ENCODE measurements at places on chromosomes 2 and 18.

DNA sequence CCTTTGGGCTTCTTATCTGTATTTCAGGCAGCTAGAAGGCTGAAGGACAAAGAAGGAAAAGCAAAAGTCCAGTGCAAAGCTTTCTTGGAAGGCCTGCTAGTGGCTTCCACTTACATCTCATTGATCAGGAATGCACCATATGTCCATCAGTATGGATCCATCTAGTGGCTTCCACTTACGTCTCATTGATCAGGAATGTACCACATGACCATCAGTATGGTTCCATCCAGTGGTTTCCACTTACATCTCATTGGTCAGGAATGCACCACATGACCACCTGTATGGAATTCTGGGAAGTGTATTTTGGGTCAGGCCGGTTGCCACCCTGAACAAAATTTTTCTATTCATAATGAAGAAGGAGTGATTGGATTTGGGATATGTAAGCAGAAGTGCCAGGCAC is 70.6 kb downstream of the LYPD6 start:
- DNase-seq = no peak

DNA sequence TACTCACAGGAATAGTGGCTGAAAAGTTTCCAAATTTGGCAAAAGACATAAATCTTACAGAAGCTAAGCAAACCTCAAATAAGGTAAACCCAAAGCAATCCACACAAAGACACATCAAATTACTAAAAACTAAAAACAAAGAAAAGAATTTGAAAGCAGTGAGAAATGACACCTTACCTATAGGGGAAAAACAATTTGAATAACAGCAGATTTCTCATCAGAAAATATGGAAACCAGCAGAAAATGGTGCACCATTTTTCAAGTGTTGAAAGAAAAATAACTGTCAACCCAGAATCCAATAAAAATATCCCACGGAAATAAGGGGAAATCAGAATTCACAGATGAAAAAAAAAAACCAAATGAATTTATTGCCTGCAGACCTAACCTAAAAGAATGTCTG is 138.6 kb downstream of the PIGN start:
- no peak for DNase-seq

- no peak for DNase-seq
Observed at GRCh38 chr2:69237070-69237670, 149.9 kb downstream of the GFPT1 start.

DNA sequence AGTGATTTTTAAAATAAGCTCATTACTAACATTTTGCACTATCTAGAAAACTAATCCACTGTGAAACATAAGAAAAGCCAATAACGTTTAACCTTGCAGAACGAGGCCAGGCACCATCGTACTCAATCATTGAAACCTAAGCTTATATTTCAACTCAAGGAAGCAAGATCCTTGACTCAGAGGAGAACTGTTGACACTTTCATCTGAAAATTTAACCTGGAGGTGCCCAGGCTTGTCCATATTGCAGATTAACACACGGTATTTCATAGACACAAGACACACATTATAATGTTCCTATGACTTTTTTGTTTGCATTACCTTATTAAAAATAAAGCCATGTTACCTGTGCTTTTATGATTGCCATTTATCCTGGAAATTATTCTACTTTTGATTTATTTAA is 89.6 kb downstream of the ZNF385B start:
- DNase-seq = no peak

- DNase-seq = no peak
Observed at GRCh38 chr2:238483656-238484055, 56.9 kb downstream of the ASB1 start.

DNA sequence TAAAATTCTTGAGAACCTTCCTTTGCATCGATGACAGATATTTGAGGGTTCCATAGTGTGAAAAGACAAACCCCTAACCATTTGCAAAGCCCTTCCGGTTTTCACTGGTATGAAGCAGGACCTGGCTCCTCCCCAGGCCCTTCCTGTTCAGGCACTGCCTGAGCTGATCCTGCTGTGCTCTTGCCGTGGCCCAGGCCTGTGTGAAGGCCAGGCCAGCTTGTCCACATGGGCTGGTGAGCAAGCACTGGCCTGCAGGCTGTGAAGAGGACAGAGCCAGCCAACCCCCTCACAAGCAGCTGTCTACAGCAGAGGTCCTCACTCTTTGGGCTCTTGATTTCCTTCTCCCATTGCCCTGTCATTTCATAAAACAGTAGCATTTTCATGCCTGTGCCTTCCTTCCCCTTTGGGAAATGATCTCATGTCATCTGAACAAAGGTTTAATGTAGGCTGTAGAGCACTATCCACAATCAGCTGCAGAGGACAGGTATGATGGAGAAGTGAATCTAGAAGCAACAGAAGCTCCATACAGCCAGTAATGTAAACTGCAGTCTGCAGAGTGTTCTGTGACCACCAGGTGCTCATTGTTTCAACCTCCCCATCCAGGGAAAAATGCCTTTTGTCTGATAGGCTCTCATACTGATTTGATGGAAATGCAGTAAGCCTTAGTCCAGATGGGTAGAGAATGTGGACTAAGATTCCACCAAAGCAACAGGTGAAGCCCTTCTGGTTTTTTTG is 19.8 kb downstream of the MPHOSPH10 start:
- no peak for DNase-seq

- DNase-seq = no peak
Observed at GRCh38 chr2:120995656-120996190, 260.1 kb downstream of the GLI2 start.

DNA sequence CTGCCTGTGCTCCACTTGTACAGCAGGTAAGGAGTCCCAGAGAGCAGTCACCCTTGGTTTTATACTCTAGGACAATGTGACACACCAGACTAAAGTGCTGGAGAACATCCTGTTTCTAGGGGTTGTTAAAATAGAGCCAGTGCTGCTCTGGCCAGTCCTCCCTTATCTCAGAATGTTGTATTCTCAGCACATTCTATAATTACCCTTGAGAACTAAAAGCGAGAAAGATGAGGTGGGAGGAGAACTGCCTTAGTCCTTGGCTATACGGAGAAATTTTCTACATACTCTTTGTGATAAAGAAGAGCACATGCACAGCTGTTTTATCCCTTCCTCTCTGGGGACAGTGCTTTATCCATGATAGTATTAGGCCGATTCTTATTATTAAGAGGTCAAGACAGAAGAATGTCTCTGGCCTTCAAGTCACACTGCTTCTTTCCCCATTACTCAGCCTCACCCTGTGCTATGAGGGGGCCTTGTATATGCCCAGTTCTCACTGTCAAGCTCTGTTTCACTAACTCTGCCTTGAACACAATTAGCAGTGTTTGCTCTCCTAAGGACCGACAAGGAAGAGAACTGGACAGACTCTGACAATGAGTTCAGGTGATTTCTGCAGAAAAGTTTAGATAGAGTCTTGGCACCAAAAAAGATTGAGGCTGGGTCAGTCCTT is 385.8 kb downstream of the TRIB2 start:
- DNase-seq = no peak

DNA sequence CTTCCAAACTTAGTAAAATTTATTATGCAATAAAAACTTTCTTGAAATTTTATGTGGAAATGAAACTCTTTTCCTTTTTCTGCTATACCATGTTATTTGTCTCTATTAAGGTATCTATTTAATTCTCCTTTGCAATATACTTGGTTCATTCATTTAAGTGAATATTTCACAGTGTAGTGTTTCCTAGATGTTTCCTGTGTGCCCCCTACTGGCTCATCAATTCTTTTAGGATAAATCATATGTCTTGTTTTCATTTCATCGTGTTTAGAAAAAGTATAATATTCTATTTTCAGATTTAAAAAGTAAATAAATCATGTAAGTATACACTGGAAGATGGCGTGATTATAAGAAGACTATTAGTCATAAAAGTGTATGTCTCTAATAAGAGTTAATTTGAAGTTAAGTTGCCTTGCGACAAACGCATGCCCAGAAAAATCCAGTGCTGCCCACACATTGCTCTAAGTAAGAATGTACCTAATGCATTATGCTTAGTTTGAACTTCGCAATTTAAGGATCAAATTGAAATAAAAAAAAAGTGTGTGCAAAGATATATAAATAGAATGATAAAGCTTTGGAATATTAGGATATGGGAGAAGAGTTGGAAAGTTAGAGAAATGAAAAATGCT is 525.4 kb downstream of the KCNJ3 start:
- DNase-seq = peak; percentile 11

GRCh38 chr2:122029456-122029855 is 274.0 kb downstream of the TSN start:
- DNase-seq = no peak

- DNase-seq = no peak
Observed at GRCh38 chr2:69863298-69863697, 30.5 kb upstream of the SNRNP27 start.

DNA sequence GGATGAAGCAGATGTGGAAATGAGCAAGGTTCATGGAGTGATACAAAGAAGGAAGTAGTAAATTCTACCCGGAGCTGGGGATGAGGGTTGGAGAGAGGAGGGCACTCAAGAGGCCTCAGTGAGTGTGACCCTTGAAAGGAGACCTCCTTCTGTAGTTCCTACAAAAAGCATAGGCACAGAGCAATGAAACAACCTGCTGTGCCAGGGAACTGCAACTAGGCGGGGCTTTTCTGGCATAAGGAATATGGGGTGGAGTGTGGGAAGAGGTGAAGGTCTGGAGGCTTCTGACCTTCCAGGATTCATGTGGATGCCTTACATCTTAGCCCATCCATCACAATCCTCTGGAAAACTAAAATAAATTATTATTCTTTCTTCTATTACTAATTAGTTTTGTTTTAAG is 25.5 kb upstream of the PGAP1 start:
- no peak for DNase-seq

GRCh38 chr18:64851726-64852125 is 702.8 kb upstream of the LINC00305 start:
- no peak for DNase-seq

DNA sequence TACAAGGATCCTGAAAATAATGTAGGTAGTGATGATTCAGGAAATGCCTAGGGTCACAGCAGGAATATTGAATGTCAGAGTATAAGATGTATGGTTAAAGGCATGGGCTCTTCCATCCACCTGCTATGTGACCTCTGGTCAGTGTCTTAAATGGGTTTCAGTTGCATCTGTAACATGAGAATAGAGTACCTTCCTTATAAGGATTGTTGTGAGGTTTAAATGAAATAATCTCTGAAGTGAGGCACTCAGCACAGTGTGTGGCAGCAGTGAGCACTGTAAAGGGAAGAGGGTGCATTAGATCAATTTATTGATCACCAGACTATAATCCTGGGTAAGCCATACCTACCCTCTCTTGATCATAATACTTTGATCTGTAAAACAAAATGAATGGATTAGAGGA is 319.1 kb downstream of the SLC4A3 start:
- no peak for DNase-seq

GRCh38 chr2:217932803-217933616 is 69.8 kb downstream of the TNS1 start:
- no peak for DNase-seq

DNA sequence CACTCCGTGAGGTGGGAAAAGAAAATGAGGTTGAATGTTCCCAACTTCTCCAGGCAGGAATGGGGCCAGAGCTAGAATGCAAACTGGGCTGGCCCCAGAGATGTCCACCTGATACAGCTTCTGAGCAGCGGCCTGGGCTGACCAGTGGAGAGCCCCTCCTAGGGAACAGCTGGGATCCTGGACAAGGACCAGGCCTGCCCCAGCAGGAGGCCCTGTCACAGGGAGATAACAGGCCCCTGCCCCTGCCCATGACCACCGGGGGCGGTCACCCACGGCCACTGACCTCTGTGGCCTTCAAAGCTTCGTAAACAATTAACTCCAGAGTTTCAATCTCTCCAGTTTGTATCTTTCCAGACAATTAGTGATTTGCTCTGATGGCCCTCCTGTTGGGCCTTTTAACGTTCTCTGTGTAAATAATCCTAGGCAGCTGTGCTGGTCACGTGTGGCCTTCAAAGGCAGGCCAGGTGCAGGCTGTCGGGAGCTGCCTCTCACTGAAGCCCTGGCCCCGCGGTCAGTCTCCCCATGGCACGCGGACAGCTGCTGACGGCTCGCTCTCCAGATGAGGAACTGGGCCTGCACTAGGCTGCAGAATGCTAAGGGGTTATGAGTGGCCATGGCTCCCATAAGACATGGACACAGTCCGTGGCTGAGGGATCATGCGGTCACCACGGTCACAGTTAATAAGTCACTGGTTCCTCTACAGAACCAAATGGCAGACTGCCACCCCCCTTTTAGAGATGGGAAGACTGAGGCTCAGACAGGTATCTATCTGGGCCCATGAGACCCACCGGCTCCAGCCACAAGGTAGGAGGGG is 9.2 kb downstream of the HS6ST1 start:
- DNase-seq = no peak

DNA sequence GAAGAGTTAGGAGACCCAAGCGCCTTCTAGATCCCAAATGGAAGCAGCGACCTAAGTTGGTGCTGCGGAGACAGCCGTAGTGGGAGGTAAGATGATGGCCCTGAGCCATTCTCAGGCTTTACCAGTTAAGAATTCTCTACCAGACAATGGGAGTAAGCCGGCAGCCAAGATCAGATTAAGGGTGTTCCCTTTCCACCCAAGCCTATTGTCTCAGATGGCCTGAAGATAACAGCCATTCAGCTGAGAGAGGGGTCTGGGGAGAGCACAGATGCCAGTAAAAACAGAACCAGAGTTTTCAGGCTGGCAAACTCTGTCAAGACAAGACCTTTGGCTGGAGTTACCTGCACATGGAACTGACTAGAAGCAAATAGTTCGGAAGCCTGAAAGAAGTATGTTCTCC is 191.7 kb upstream of the HAAO start:
- DNase-seq = no peak

DNA sequence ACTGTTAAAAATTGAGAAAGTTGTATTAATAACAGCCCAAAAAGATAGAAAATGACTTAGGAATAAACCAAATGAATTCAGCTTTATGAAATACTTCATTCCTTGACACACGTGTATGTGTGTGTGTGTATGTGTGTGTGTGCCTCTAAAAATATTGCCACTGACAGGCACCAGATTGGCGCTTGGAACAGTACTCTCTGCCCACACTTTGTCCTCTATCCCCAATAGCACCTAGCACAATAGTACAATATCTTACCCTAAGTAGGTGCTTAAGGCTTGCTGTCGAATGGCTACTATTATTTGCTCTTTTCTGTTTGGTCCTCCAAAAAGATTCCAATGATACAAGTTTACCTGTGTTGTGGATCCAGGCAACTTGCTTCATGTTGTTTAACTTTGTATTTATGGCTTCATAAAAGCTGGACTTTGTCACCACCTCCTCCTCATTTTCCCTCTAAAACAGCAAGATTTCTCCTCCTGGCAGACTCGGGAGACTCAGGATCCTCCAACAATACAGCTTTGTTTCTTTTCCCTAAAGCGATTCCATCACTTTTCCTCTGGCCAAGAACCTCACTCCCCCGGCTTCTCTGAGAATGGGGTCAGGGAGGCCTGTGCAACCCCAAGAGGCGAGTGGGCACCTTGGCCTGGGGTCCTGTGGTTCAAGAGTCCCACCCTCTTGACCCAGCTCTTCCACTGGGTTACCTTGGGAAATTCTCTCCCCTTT is 43.3 kb upstream of the LCLAT1 start:
- no peak for DNase-seq

GRCh38 chr2:84459944-84460429 is 907 bp upstream of the SUCLG1 start:
- DNase-seq = peak; percentile 15

All from HTR-8/SVneo (cell line).